Pulmonary artery endothelial cell (primary cell): ENCODE measurements at places on chromosomes 12 and 14. TPM values are rescaled to one million over a fixed set of nuclear protein-coding genes. Genes with fewer than 3 reads are reported as not detected.

Gene RDH12
- not detected in 2 replicates for total RNA-seq

- no peak for DNase-seq
Observed at GRCh38 chr12:109389146-109389545, 41.4 kb downstream of the MYO1H start.

DNA sequence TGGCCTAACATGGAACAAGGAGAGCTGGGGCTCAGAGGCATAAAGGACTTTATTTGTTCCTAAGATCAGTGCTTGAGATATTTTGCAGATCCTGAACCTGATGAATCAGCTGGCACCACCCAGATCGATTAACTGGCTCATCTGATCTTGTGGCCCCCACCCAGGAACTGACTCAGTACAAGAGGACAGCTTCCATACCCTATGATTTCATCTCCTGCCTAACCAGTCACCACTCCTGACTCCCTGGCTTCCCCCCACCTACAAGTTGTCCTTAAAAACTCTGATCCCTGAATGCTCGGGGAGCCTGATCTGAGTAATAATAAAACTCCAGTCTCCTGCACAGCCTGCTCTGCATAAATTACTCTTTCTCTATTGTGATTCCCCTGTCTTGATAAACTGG lies 5.1 kb downstream of the C12orf56 start:
- no peak for DNase-seq

Gene ITGB7
- total RNA-seq, result 0.42 TPM in 1 of 2 replicates, not detected in the other

- DNase-seq, result no peak
Observed at GRCh38 chr12:57195186-57195585, 21.4 kb upstream of the NXPH4 start.

DNA sequence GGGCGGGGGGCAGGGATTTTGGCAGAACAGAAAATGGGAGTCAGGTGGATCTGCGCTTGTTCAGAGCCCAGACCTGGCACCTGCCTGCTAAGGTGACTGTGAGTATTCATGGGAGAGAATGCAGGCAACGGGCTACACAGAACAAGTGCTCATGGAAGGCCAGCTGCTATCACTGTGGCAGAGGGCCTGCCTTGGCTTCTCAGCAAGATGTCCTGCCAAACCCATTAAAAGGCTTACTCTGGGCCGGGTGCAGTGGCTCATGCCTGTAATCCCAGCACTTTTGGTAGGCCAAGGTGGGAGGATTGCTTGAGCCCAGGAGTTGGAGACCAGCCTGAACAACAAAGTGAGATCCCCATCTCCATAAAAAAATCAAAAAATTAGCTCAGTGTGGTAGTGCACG lies 21.0 kb downstream of the DIO3 start:
- DNase-seq, result no peak

DNA sequence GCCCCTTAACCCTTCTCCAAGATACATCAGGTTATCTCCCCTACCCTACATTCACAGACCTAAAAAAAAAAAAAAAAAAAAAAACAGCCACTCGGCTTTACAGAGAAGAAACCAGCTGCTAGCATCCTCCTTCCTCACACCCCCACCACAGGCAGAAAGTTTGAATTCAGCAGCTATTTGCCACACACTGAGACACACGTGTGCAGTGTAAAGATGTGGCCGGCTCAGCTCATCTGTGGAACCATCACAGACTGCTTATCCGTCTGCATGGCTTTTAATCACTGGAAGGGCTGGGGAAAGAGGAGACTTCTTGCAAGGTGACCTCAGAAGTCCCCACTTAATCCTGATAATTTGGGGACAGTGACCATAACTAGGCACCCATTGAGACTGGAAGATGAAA lies 50.0 kb downstream of the VWF start:
- no peak for DNase-seq

DNA sequence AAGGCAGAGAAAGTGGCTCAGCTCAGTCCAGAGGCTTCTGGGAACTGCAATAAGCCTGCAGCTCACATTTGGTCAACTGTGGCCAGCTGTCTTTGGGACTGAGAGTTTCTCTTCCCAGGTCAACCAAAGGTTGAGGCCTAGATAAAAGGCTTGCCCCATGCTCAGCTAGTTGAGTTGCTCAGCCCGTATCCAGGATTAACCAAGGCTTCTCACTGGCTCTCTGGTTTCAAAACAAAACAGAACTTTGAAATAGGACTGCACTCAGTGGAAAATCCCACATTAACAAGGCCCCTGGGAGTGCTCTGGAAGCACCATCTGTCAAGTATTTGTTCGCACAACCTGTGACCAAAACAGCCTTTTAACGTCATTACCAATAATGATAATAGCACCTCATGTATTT lies 40.3 kb upstream of the NUAK1 start:
- no peak for DNase-seq
